ENCODE measurements at places on chromosomes 1 and 21.

DNA sequence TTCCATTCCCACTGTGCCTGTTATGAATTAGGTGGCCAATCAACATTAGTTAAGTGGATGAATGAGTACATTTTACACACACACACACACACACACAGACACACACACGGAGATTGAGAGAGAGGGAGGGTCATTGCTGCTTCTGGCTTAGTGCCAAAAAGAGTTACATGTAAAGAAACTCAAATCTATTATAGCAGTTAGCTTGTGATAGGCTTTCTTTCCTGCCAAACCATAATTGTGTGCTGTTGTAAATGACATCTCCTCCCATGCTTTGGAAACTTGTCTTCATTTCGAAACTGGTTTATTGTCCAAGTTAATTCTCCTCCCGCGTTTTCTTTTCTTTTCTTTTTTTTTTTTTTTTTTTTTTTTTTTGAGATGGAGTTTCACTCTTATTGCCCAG lies 1.4 kb upstream of the MT1HL1 start:
- no peak for DNase-seq

- DNase-seq, result no peak
Measured at GRCh38 chr1:172168597-172168872, 251.9 kb upstream of the C1orf105 start.

DNA sequence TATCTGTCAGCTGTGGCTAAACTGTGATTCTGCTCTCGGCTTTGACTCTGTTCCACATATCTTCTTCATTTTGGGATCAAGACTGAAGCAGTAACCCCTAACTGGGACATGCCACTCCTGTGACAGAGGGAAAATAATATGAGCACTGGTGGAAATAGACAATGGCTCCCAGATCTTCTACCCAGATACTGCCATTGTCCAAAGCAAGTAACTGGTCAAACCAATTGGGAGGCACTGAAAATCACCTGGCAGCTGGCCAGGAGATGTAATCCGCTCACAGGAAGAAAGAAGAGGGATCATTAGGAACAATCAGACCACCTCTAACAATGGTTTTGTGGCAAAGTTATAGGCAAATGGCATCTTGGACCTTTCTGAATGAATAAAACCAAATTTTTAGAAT lies 10.7 kb downstream of the SNX7 start:
- DNase-seq, result no peak

DNA sequence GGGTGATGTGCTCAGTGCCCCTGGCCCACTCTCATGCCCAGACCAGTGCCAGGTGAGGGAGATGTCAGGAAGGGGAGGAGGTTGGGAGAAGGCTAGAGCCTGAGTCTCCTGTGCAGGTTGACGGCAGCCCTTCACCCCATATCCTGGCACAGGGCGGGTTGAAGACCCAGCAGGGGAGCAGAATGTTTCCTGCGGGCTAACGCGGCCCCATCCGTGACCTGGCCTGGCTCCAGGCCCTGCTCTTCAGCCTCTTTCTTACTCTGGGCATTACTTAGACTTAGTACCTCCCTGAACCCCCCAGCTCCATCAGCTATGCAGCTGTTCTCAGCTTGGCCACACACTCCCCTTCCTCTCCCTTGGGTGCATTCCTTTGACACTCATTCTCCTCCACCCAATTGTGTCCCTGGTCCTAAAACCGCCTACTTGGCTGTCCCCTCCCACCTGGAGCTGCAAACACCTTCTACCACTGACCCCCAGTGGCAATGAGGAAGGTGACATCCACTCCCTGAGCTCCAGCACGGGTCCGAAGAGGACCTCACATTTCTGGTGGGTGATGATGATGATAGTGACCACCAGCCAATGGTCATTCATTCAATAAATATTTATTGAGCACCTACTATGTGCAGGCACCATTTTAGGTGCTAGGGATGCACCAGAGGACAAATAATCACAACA lies 179.0 kb downstream of the PTPRU start:
- DNase-seq, result no peak

- DNase-seq, result no peak
Measured at GRCh38 chr1:52249831-52250230, 107.9 kb downstream of the ZFYVE9 start.

DNA sequence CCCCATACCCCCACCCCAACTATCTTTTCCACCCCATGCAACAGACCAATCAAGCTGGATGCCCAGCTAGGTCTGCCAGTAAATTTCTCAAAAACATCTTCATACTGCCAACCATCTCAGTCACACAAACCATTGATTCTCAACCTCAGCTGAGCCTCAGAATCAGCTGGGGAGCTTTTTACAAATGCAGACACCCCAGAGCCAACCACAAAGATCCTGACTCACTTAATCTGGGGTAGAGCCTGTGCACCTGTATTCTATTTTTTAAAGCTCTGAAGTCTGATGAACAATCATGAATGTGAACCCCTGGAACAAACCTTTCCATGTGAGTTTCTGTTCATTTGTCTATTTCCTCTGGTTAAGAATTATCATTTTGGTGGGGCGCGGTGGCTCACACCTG lies 66.0 kb downstream of the ZNF281 start:
- DNase-seq, result no peak

DNA sequence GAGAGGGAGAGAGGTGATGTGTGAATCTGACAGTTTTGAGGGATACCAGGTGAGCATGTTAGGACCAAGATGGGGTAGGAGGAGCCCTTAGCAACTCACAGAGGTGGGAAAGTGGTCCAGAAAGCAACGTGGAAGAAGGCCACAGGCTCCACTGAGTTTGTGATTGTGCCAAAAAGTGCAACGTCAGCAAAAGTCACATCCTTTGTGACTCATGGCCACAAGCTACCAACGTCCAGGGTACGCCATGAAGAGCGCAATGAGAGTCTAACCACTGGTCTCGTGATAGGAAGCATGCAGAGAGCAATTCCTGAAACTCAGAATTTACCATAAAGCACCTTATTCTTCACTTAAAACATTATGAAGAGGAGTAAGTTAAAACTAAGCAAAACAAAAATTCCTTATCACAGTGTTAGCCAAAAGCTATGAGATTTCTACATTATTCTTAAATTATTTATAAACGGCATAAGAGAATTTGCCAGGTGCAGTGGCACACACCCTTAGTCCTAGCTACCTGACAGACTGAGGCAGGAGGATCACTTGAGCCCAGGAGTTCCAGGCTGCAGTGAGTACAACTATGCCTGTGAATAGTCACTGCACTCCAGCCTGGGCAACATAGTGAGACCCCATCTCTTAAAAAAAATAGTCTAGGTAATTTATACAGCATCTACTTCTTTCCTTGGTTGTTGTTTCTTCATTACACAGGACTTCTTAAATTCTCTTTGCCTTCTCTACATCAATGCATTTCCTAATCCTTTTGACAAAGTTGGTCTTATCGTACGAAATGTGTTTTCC lies 55.2 kb downstream of the COLGALT2 start:
- DNase-seq, result no peak

DNA sequence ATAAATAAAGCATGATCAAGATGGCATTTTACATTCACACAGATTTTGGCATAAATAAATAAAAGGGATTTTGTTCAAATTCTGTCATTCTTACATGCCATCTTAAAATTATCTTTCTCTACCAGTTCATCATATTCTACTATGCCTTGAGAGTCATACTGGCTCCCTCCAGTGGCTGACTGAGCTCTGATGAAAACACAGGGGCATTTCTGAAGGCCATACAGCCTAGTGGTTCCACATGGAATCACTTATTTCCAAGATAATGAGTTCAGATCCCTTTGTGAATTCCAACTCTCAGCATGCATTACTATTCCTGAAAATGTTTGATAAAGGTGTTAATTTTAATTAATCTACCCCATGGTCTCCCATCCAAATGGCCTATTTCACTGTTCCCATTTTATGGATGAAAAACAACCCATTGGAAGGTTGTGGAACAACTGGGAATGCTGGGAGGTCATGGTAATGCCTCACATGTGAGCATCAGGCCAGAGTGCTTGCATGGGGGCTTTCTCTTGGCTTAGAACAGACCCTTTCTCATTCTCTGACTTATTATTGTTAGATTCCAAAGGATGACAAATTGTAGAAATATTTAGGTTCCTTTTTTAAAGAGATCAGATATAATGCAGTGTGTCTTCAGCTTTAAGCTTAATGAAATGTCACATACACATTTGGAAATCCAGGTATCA lies 622.4 kb upstream of the PKN2 start:
- DNase-seq, result no peak
